ENCODE measurements at places on chromosomes 2 and 18.

GRCh38 chr2:8498994-8499393 is 182.9 kb upstream of the ID2 start:
- no peak for DNase-seq

- no peak for DNase-seq
These were observed 80.7 kb upstream of the MEX3C start for GRCh38 chr18:51278045-51278649.

DNA sequence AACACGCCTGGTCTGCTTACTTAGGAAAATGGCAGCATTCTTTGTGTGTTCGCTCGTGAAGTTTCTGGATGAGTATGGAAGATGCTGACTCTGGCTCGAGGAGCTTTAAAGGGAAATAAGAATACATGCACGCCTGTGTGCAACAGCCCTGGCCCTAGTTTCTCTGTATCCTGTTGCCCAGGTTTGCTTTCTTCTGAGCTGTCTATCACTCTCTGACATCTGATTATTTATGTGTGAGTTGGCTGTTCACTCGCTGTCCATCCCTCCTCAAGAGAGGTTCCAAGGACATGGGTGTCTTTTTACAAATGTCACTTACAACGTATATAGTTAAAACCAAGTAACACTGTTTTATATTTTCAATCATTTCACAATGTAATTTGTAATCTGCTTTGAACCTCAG is 16.0 kb downstream of the SLC9A2 start:
- no peak for DNase-seq

DNA sequence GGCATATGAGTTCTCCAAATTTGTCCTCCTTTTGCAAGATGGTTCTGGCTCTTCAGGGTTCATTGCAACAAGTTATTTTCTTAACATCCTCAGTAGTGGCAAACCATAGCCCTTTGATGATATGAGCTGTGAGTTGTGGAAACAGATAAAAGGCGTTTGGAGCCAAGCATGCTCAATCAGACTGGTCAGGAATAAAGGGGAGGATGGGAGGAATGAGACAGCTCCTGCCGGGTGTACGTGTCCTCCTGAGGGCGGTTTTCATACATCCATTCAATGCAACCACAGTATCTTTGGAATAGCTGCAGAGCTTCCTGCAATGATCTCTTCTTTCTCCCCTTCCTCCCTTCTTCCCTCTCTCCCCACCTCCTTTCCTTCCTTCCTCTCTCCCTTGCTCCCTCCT is 245.8 kb downstream of the GLI2 start:
- DNase-seq = no peak

DNA sequence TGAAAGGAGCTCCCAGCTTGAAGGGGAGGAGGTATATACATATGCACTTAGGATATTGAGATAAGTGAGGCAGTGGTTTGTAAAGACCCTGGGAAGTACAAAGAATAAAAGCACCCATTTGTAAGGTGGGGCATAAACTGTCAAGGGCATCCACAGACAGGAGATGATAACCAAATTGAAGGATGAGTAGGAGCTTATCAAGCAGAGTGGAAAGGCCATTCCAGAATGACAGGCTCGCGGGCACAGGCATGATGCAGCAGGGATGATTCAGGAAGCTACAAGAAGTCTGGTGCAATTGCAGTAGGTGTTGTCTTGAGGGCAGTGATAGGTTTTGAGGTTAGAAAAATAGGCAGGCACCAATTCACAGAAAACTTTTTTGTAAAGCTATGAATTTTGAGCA is 504.8 kb downstream of the PIK3C3 start:
- DNase-seq = no peak

All from tibial nerve (tissue), 4 donors.